Pulmonary artery endothelial cell (primary cell): ENCODE measurements at places on chromosomes 13 and 19. TPM values are rescaled to one million over a fixed set of nuclear protein-coding genes. Genes with fewer than 3 reads are reported as not detected.

GRCh38 chr13:112740502-112741131 lies 50.8 kb downstream of the ATP11A start:
- DNase-seq, result no peak

DNA sequence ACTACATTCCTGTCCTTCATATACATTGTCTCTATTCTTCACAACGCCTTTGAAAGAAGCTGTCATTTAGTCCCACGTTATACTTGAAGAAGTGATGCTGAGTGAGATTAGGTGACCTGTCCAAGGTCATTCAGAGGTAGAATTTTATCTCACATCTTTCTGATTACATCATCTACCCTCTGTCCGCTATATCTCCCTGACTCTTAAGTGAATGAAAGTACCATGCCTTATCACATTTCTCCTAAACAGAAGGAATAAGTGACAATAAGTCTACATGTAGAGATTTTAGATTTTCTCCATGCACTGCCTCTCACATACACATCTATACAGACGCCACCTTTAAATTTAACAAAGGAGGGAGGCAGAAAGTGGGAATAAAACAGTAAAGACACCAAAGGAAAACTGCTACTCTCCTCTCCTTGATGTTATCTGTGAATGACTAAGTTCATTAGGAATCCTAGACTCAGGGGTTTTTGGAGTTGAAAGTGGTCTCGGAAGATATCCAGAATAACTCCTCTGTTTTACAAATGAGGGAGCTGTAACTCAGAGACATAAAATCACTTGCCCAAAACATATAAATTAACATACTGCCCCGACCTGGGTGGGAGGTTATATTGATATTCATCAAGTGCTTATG lies 4.9 kb upstream of the CLDN10 start:
- no peak for DNase-seq

ZNF71 gene
- 10.8 and 12.4 TPM in 2 replicates for total RNA-seq

C19orf81 gene
- 0.59 and 0.63 TPM in 2 replicates for total RNA-seq
